ENCODE measurements at places on chromosomes 3 and 15. TPM values are rescaled to one million over a fixed set of nuclear protein-coding genes. Genes with fewer than 3 reads are reported as not detected.

CAPN3 gene
- total RNA-seq: 27.3 TPM

PRR20G gene
- not detected for total RNA-seq

STXBP5L gene
- total RNA-seq: not detected

FOXL2NB gene
- total RNA-seq: not detected

C3orf85 gene
- not detected for total RNA-seq

STRA6 gene
- 0.38 TPM for total RNA-seq

CSTA gene
- total RNA-seq: 18.6 TPM

MYEF2 gene
- 25.4 TPM for total RNA-seq

CAND2 gene
- 3.7 TPM for total RNA-seq

SCG5 gene
- total RNA-seq: 10.8 TPM

SLCO2A1 gene
- total RNA-seq: 180 TPM

CLDN18 gene
- total RNA-seq: 66.8 TPM

KLHL6 gene
- total RNA-seq: 8.2 TPM

SAXO2 gene
- 1.4 TPM for total RNA-seq

KCNMB3 gene
- total RNA-seq: 2.0 TPM

SEMA5B gene
- total RNA-seq: 0.89 TPM

LYSMD2 gene
- 12.7 TPM for total RNA-seq

A4GNT gene
- not detected for total RNA-seq

RASGRP1 gene
- total RNA-seq: 3.3 TPM

ST8SIA2 gene
- 0.50 TPM for total RNA-seq
